Stimulated activated CD4-positive, alpha-beta T cell treated with anti-CD3 and anti-CD28 coated beads, Interleukin-4, amount 100 ng/mL, for 1 hour (primary cell): ENCODE measurements at places on chromosomes 12 and 14.

- no peak for DNase-seq
Observed at GRCh38 chr14:69326611-69327010, 66.7 kb downstream of the GALNT16 start.

DNA sequence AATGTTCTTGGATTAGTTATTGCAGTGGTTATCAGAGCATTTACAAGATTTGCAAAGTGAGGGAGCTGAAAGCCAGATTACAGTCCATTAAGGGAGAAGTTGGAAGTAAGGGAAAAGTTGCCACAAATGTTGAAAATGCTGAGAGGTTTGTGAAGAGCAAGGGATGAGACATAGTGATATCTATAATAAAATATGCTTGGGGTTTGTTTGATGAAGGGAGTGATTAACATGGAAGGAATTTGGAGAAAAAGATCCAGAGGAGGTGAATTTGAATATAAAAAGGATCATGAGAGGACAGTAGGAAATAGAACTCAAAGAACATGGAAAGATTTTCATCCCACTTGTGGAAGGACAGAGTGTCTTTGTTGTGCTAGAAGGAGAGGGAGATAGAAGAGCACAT lies 19.3 kb upstream of the CCER1 start:
- no peak for DNase-seq

DNA sequence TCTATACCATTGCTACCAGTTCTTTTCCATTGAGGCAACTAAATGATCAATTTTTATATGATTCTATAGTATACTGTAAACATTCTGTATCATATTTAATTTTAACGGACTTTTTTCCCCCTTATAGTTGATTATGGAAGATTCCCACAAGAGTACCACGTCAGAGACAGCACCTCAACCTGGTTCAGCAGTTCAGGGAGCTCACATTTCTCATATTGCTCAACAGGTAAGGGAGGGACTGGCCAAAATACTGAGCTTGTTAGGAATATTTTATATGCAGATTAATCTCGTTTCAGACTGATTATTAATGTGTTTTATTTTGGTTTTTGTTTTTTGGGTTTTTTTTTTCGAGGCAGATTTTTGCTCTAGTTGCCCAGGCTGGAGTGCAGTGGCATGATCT lies 16.1 kb downstream of the ATF1 start:
- no peak for DNase-seq

DNA sequence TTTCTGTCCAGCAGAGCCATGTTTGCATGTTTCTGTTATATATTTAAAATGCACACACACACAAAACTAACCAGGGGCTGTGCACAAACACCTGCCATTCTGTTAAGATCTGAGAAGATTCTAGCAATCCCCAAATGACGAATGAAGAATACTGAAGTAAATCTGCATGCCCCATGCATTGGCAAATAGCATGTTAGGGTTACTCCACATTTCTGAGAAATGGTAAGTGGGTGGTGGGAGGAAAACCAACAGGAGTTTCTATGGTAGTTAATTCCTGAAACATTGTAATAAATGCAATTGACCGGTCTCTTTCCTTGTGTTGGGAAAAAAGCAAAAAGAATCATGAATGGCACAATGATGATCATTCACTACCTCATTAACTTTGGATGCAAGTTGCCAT lies 318.0 kb downstream of the BCAT1 start:
- no peak for DNase-seq

GRCh38 chr14:84098261-84098660 lies 1431.7 kb upstream of the FLRT2 start:
- no peak for DNase-seq

- no peak for DNase-seq
Observed at GRCh38 chr12:104223712-104224111, 8.1 kb downstream of the TXNRD1 start.

GRCh38 chr12:74242088-74242487 lies 295.5 kb upstream of the ATXN7L3B start:
- no peak for DNase-seq
